Hindlimb muscle (tissue), 1 donor: ENCODE measurements at places on chromosomes 5 and 9. TPM values are rescaled to one million over a fixed set of nuclear protein-coding genes. Genes with fewer than 3 reads are reported as not detected.

DNA sequence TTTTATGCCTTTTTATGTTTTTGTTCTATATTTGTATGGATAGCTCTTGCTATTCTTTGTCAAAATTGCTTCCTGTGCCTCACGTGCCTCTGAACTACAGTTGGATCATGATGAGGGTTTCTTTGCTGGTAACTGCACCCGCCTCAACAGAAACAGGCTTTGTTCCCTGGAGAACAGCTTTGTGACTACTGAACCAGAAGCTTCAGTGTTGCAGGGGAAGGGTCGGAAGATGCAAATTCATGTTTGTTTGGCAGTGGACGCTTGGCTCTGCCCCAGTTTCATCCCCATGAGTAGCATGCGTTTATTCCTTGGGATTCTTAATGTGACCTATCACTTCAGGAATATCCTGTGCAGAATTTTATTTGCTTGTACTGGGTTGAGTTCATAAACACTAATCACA is 959.1 kb upstream of the WWC1 start:
- no peak for DNase-seq

DNA sequence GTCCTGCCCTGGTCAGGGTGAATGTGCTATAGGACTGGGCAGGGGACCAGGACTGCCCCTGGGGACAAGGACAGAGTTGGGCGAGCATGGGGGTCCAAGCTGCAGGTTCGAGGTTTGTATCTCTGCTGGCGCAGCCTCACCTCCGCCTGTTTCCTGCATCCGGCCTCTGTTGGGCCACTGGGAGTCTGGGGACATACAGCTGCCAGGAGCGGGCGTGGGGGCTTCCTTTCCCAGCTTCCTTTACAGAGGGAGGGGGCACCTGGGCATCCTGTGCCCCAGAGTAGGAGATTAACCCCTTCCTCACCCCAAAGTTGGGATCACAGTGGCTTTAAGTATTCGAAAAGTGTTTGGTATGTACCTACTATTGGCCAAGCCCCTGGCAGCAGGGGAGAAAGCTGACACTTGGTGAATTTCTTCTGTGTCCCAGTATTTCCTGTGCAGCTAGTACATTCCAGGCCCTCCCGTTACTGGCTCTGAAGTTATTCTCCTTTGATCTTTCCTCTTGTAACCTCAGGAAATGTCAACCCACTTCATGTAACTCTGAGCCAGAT is 19.0 kb downstream of the OLFML2A start:
- no peak for DNase-seq

DNA sequence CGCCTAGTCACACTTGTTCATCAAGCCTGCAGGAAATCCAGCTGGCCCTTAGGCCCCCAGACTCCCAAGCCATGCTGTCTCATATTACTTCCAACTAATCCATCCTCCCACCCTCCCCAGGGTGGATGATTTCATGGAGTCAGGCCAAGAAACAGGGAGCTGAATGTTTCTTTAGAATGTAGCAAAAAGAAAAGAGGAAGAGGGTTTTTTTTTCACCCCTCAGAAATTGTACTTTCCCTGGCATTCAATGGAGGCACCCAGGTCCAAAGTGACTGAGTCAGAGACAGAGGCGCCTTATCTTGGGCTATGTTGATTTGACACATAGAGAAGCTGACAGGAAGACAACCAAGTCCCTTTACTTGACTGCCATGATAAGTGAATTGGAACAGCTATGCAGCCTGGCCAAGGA is 260.2 kb upstream of the NR4A3 start:
- DNase-seq: peak; percentile 15

GLRA1 gene
- polyA plus RNA-seq: not detected

DNA sequence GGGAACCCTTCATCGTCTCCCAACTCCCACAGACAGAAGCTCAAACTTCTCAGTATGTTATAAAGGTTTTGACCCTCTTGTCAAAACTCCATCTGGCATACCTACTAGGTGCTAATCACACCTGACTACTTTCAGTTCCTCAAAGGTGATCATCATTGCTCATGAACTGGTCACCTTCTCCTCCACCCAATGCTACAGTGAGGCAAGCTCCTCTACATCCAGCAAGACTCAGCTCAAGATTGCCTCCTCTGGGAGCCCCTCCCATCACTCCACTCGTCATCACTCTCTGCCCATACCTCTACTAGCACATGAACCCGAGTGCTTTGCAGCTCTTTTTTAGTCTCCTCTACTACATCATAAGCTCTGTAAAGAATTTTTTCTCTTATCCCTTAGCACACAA is 102.4 kb downstream of the LPAR1 start:
- no peak for DNase-seq

SLC6A3 gene
- polyA plus RNA-seq: not detected

GRCh38 chr5:59544573-59544972 is 349.0 kb downstream of the PDE4D start:
- DNase-seq: no peak
